ENCODE measurements at places on chromosomes 6 and 20.
A peak's percentile ranks its signal among the peaks of the same experiment; 100 is the strongest.

- no peak for DNase-seq
These were observed 123.4 kb upstream of the ECI2 start for GRCh38 chr6:4258733-4259132.

DNA sequence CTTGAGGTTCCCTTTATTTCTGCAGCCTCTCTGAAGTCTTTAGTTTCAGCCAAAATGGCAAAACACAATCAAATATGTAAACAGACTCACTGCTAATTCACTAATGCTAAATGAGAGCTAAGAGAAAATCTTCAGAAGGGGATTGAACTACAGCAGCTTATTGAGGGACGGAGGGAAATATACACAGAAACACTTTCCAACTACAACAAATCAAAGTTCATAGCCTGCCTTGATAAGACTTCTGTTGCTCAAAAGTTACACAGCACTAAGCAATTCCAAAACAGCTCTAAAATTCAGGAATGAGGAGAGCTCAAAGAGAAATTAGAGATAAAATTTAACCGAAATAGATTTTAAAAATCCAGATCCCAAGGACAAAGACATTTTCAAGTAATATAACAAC lies 1.7 kb downstream of the TCP11 start:
- DNase-seq, result no peak

- DNase-seq, result no peak
These were observed 22.0 kb downstream of the CENPW start for GRCh38 chr6:126361832-126362440.

GRCh38 chr20:5674176-5674660 lies 76.0 kb upstream of the SHLD1 start:
- no peak for DNase-seq

GRCh38 chr6:41302638-41303037 lies 16.2 kb upstream of the TREM1 start:
- no peak for DNase-seq

DNA sequence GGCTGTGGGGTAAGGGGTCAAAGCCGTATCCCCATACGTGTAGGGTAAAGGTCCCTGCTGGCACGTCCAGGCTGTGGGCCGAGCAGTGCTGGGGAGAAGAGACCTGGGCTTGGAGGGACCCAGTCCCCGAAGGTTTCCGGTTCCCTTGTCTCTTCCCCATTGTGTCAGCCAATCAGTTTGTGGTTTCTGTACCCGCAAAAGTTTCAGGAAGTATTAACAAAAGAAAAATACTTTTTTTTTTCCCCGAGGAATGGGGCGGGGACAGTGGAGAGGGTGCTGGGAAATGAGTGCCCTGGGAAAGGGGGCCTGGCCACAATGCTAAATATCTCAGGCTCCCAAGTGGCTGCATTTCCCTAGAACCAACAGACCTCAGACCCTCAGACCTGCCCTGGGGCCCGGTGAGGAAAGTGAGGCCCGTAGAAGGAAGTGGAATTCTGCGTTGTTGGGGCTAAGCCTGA lies 15.2 kb upstream of the AMD1 start:
- DNase-seq, result no peak

DNA sequence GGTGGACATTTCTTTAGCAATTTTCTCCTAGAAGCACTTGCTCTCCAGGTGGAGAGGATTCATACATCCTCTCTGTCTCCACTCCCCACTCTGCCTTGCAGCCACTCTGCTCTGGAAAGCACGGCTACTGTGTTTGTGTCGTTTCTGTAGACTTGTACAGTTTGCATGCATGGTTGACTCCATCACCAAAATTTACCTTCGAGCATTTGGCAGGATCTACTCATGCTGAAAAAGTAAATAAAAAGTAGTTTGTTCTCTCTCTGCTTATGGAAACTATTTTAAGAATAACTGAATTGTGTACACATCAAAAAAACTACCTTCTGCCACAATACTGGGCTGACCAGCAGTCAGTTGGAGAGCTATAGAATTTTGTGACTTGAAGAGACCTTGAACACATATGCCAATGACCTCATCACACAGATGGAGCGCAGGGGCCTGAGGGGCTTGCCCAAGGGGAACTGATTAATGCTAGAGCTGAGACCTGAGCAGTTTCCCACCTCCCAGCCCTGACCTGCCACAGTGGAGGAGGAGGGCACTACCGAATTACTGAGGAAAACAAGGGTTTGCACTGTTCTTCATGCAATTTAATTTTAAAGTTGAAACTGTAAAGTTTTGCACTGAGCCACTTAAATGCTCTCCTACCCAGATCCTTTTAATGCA lies 33.7 kb upstream of the FOXQ1 start:
- no peak for DNase-seq

DNA sequence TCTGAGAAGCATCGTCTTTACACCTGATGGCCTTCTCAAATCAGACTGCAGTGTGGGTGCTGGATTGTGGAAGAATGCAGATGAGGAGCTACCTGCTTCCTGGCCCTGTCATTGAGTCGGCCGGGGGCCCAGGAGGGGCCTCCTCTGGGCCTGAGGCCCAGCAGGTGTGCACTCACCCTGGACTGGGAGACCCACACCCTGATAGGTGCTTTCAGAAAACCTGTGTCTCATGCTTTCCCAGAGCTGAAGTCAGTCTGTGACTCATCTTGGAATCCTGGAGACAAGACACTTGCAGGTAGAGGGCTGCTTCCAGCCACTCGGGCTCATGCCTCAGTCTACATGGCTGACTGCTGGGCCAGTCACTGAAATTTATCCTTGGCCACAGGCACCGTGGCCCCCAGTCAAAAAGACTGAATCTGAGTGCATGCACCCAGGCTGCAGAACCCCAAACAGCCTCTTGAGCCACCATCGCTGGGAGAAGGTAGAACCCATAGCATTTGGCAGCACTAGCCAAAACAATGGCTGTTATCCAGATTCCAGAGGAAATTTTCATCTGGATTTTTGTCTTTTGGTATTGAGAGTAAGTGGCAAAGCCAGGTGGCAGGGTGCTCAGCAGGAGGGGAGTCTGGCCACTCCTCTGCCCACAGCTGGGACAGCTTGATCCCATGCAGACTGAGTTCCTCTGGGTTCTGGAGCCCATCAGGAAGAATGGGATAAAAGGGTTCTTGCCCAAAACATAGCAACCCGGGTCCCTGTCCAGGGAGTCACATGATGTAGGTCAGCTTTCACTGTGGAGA lies 182.0 kb upstream of the CST7 start:
- no peak for DNase-seq

GRCh38 chr6:16901782-16902181 lies 140.5 kb upstream of the ATXN1 start:
- peak; percentile 37 for DNase-seq

DNA sequence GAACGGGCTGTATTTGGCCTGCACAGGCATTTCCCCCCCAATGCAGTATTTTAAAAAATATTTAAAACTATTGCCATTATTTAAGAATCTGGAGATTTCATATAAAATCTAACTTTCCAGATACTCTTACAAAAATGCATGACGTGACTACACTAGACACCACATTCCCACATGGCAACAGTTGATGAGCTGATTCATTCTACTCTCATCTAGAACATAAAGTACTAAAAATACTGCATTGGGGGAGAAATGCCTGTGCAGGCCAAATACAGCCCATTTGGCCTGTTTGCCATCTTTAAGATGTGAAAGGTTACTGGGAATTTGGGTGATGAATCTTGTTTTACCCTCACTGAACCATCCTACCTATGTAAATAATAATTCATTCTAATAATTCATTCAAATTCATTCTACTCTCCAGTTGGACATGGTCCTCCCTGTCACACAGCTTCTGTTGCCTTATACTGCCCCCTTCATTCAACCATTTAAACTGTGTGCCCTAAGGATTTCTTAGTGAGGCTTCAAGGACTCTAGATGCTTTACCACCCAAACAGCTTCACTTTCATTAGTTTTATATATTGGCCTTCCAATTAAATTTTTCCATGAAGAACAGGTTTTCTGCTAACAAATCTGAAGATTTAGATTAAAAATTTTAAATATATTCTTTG lies 6.9 kb upstream of the ZSCAN16 start:
- DNase-seq, result no peak

DNA sequence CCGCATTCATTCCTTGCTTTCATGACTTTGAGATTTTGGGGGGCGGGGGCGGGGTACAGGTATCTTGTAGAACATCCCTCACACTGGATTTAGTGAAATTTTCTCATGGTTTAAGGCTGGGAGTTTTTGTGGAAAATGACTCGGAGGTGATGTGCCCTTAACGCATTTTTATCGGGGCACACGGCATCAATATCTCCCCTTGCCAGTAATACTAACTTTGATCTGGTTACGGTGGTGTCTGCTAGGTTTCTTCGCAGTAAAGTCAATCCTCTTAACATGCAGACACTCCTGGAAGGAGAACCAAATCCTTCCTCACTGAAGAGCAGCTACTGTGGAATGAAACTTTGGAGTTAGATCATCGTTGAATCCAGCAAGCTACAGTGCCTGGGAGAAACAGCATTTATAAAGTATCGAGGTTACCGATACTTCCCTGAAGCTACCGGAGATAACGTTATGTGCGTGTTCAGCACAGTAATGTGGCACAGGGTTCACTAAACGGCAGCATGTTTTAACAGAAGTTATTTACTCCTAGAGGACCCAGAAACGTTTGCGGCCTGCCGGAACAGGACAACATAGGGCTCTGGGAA lies 1.2 kb upstream of the DYNLRB1 start:
- DNase-seq, result peak; percentile 8

GRCh38 chr20:36548006-36548315 lies 6.6 kb downstream of the MYL9 start:
- no peak for DNase-seq

DNA sequence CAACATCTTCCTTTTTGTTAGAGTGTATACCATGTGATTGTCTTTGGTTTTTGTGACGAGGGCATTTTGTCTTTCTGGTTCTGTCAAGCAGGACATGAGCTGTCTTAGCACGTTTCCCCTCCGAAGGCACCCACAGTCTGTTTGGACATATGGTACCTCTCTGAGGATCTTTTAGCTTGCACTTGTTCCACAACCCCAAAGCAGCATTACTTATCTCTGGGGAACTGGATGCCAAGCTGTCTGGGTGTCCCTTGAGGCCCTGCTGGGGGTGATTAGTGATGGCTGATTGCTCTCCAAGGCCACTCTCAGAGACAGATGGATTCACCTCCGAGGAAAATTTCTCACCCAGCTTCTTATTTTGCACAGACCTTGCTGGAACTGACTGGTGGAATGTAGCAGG lies 445.0 kb upstream of the CHD6 start:
- DNase-seq, result no peak

GRCh38 chr20:7085467-7085866 lies 318.0 kb downstream of the BMP2 start:
- DNase-seq, result no peak

- no peak for DNase-seq
These were observed 77.8 kb downstream of the SYCP2L start for GRCh38 chr6:10964684-10965083.

DNA sequence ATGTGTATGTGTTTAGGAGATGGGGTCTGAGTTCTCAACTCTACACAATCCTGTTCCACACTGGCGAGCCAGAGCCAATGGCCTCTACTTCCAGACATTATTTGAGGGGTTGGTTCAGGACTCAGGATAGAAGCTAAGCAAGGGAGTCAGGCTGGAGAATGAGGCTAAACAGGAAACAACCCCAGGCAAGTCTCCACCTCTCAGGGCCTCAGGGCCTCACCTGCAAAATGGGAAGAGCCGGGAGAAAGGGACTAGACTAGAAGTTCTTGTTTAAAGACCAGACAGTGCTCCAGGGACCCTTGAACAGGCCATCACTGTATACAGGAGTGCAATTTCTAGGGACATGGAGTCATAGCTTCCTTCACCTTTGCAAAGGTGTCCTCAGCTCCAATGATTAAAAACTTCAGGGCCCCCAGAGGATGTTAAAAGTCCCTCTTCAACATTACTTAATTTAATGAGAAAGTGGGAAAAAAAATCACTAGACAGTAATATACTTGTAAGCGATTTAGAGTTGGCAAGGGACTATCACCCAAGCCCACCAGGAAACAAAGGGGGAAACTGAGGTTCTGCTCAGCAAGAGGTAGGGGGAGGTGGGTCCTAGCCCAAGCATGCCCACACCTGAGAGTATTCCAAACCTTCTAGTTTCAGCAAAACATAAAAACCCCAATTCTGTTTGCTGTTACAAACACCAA lies 41.7 kb downstream of the ZMYND8 start:
- DNase-seq, result no peak

DNA sequence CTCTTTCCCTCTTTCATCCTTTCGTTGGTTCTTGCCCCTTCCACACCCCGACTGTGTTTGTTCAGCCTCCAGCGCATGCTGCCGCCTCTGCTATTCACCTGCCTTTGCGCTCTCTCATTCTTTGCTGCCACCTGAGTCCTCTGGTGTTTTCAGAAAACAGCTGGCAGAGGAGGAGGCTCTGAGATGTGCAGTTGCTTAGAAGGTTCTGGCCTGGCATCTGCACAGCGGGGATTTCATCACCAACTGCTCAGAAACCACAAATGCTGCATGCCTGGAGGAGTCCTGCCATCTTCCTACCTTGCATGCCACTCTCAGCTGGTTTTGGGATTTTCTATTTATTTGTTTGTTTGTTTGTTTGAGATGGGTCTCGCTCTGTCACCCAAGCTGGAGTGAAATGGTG lies 39.2 kb upstream of the CLDN20 start:
- DNase-seq, result no peak

- DNase-seq, result no peak
These were observed 145.1 kb downstream of the CD24 start for GRCh38 chr6:106829451-106829850.

DNA sequence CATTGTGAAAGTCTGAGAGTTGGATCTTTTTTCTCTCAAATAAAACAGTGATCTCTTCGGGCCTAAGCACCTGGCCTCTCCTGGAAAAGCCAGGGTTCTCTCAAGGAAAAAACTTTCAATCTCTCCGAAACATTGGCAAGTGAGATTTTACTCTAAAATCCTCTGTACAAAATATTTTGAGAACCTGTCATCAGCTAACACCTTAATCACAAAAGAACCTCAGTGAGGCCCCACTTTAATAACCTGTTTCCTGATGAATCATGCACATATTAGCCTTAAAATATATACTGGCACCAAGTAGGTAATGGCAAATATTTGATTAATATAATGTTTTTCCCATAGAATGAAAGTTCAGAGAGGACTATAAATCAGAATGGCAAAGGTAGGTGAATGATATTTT lies 177.9 kb downstream of the FRK start:
- no peak for DNase-seq

DNA sequence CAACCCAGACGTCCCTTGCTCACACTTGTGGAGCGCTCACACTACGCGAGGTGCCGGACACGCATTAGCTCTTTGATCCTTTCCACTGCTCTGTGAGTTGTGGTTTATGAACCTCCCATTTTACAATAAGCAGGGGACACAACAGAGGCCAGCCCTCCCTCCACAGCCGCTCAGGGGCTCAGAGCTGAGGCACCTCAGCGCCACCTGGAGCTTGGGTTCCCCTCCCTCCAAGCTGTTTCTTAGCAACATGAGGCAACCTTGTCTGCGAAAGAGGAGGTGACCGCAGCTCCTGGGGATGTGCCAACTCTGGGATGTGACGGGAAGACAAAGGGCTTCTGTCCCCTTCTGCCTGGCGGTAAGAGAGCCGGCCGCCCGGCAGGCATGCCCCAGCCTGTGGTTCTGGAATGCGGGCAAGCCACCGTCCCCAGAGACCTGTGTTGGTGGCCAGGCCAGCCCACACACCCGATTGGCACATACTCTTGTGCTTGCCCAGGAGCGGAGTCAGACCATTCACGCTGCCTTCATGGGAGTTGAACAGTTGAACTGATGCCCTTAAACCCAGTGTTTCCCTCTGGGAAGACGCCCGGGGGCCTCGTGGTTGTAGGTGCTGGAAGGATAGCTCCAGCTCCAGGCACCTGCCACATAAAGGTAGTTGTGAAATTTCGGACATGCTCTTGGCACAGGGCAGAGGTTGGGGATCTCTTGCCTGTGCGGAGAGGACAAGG lies 44.5 kb downstream of the RBM38 start:
- peak; percentile 45 for DNase-seq

GRCh38 chr20:44460795-44461141 lies 14.9 kb upstream of the TTPAL start:
- DNase-seq, result peak; percentile 18

- DNase-seq, result no peak
These were observed 36.4 kb downstream of the HFE start for GRCh38 chr6:26123675-26123946.

Measured in fibroblast of skin of back (primary cell).